ENCODE measurements at places on chromosomes 6 and 20.

GRCh38 chr20:49452011-49452482, 30.4 kb downstream of the KCNB1 start:
- DNase-seq: no peak

GRCh38 chr20:32894026-32894483, 35.3 kb downstream of the EFCAB8 start:
- DNase-seq: no peak

DNA sequence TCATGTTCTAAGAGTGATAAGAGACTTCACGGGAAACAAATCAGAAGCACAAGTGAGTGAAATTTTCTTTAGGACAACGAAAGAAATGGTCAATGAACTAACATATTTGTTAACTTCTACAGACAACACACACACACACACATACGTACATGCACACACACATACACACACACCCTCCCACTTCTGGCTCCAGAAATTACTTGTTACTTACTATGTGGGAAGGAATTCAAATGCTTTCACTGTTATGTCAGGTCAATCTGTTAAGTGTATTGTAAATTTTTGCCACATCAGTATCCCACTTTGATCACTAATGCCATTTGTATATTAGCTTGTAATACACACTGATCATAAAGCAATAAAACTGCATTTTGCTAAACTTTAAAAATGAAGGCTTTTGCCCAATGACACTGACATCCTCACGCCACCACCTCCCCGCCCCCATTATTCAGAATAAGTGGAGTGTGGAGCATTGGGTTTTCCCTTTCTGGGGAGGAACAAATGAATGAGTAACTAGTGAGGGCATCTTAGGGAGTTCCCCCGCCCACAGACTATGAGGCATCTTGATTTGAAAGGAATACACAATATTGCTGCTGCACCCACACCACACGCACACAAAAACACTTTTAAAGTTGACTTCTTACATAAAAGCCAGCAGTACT, 76.2 kb downstream of the ATXN1 start:
- no peak for DNase-seq

GRCh38 chr20:60941379-60941778, 310.7 kb upstream of the CDH4 start:
- no peak for DNase-seq

GRCh38 chr20:20737158-20737557, 24.7 kb upstream of the RALGAPA2 start:
- DNase-seq: no peak

Data from liver (tissue), 10 donors.